ENCODE measurements at places on chromosomes 4 and X.

- DNase-seq = no peak
Measured at GRCh38 chr4:86271057-86271456, 88.8 kb downstream of the MAPK10 start.

- peak; percentile 57 for DNase-seq
Measured at GRCh38 chrX:71618303-71618721, at the start of gene CXCR3. TSS of gene CXCR3 (minus strand) at chrX:71618511. CDS start at chrX:71618449, 62 bp downstream.

GRCh38 chrX:14573161-14573560, 43.8 kb downstream of the GLRA2 start:
- DNase-seq = no peak

- DNase-seq = no peak
Measured at GRCh38 chrX:112247714-112248113, 165.1 kb upstream of the TRPC5 start.

GRCh38 chrX:48854898-48855297, 19.5 kb upstream of the PCSK1N start:
- DNase-seq = no peak

DNA sequence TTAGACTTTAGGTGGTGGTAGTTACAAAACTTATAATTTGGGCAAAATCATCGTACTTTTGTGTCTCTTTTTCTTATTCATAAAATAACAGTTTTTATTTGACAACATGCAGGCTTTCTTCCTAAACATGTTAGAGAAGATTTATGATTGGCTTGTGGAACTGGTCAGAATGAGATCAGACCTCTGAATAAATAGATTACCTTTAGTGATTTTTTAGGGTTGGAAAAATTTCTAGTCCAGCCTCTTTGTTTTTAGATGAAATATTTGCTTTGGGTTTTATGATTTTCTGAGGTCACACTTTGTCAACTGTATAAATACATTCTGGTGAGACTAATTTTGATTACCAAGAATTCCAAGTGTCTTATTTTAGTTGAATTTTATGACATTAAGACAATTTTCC, 29.2 kb downstream of the MOB1B start:
- DNase-seq = no peak

GRCh38 chr4:143514497-143514896, 995 bp downstream of the SMARCA5 start:
- no peak for DNase-seq

- no peak for DNase-seq
Measured at GRCh38 chr4:115424852-115425251, 311.4 kb upstream of the NDST4 start.

GRCh38 chrX:111868726-111869638, 7.0 kb upstream of the TRPC5OS start:
- DNase-seq = no peak

DNA sequence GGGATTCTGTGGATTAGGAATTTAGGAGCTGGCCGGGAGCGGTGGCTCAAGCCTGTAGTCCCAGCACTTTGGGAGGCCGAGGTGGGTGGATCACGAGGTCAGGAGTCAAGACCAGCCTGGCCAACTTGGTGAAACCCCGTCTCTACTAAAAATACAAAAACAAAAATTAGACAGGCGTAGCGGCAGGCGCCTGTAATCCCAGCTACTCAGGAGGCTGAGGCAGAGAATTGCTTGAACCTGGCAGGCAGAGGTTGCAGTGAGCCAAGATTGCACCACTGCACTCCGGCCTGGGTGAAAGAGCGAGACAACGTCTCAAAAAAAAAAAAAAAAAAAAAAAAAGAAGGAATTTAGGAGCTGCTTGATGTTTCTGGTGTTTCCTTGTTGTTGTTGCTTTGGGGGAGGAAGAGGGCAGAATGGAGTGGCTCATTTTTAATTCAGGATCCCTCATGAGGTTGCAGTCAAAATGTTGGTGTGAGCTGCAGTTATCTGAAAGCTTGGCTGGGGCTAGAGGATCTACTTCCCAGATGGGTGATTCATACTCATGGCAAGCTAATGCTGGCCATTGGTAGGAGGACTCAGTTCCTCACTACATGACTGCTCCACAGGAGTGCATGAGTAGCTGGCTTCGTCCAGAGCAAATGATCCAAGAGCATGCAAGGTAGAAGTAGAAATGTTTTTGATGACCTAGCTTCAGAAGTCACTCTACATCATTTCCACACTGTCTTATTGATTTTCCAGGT, 26.5 kb upstream of the JADE1 start:
- no peak for DNase-seq

DNA sequence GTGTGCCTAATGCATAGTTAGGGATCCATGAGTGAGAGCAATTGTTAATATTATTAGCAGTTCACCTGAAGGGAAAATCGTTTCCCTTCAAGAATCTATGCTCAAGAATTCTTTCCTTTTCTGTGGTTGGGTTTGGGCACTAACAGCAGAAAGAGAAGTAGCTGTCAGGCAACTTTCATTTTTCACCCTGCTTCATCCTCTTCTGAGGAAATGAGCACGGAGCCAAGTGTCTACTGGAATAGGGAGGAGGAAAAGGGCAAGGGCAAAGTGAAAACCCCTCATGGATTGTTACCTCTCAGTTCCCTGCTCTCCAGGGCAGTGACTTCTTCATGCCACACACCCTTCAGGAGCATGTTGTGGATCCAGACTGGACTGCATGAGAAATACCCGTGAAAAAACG, 2.6 kb upstream of the HPGDS start:
- DNase-seq = no peak

- no peak for DNase-seq
Measured at GRCh38 chrX:140355429-140355828, 149.4 kb downstream of the SOX3 start.

GRCh38 chrX:137227151-137227550, 193.4 kb upstream of the GPR101 start:
- no peak for DNase-seq

GRCh38 chrX:13092455-13092941, 48.1 kb upstream of the FAM9C start:
- peak; percentile 68 for DNase-seq

- DNase-seq = no peak
Measured at GRCh38 chrX:38923451-38923969, 122.3 kb downstream of the MID1IP1 start.

GRCh38 chrX:16678689-16679088, 28.7 kb downstream of the S100G start:
- no peak for DNase-seq

GRCh38 chrX:118983513-118983912, 9.1 kb downstream of the LONRF3 start:
- no peak for DNase-seq

GRCh38 chr4:80082693-80083092, 9.7 kb upstream of the ANTXR2 start:
- no peak for DNase-seq

- DNase-seq = no peak
Measured at GRCh38 chr4:77418333-77418732, 187.3 kb upstream of the CXCL13 start.

- no peak for DNase-seq
Measured at GRCh38 chr4:11824566-11824965, 395.9 kb upstream of the HS3ST1 start.

DNA sequence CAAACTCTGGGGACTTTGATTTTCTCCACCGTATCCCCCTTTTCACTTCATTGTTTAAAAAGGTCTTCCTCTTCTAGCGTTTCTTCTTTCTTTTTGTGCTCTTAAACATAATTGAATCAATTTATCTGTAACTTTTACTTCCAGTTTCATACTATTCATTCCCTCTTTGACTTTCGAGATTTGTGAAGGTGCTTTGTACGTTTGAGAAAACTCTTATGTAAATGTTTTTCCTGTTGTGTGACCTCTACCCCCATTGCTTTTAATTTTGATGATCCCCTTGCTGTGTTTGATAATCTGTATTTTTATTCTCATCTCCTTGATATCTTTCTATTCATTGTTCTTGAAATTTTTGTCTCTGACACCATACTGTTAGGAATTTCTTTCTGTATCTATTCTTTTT, 4.8 kb downstream of the USP38 start:
- DNase-seq = no peak

- no peak for DNase-seq
Measured at GRCh38 chr4:137393044-137393443, 139.2 kb downstream of the PCDH18 start.

DNA sequence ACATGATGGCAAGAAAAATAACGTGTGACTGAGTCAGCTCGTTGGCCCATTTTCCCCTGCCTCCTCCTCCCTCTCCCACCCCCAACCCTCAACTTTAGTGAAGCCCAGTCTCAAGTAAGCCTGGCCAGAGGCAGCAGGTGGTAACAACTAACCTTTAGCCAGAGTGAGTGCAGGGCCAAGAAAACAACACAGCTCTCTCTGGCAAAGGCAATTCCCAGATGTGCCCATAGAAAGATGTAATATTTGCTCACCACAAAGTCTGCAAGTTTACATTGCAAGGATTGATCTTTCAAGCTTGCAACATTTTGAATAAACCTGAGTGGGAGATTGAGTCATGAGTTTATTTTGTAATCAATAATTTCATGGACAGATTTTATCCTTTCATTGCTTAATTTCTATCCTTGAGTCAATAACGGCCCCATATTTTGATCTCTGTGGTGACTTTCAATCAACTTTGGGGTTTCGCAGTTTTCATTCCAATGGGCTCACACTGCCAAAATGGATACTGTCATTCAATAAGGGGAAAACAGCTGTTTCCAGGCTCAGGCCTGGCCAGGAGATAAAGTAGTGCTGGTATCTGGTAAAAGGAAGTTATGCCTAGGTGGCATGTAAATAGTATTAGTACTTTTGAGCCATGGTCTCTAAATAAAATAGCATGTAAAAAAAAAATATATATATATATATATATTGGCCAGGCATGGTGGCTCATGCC, 130.7 kb upstream of the TMEM164 start:
- DNase-seq = no peak

DNA sequence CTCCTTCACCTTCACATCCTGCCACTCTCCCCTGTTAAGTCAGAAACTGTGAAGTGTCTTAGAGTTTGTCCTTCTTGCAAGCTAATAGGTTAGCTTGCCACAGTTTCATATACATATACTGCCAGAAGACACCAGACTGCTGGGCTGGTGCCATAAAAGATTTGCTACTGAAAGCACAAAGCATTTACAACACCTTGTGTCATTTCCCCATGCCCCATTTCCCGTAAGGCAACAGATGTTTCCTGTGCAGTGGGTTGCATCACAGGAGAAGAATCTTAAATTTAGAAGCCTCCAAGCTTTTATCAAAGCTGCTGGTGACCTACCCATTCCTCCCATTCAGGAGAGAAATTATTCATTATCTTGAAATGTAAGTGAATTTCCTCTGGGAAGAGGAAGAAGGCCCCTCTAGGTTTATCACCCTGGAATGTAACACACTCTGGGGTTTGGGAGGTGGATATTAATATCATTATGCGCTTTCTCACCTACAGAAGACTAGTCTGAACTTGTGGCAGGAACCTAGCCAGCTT, 34.5 kb upstream of the RAB33B start:
- peak; percentile 8 for DNase-seq

DNA sequence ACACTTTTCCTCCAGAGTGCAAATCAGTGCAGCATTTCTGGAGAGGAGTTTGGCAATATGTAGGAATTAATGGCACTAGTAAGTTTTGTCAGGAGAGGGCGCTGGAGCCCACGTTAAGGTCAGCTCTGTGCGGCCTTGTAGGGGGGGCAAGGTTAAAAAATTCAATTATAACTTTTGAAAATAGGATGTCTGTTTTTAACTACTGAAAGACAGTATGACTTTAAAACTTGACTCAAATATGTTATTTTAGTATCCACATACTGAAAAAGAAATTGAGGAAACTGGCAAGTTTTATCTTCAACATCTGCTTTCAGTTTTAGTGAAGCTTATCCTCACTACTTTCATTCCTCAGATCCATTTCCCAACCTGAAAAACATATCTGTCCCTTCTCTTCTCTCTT, 30.9 kb upstream of the HSD17B13 start:
- DNase-seq = peak; percentile 4

- DNase-seq = no peak
Measured at GRCh38 chr4:156734965-156735895, 236.4 kb downstream of the PDGFC start.
